ENCODE measurements at places on chromosomes 1 and 21.

DNA sequence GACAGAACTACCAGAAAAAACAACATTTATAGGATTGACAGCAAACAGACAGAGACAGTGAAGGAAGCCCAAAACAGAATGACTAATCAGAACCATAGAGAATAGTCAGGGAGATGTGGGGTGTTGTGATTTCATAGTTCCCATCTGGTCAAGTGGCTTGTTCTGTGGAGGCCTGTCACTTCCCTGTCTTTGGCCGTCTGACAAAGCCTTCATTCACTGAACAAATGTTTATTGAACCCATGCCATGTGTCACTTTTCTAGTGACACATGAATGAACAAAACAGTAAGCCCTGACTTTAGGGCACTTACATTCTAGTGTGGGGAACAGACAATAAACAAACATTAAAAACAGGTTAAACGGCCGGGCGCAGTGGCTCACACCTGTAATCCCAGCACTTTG, 3.2 kb upstream of the SRRM1 start:
- no peak for DNase-seq

GRCh38 chr21:21268061-21268471, 269.9 kb downstream of the NCAM2 start:
- DNase-seq = no peak

DNA sequence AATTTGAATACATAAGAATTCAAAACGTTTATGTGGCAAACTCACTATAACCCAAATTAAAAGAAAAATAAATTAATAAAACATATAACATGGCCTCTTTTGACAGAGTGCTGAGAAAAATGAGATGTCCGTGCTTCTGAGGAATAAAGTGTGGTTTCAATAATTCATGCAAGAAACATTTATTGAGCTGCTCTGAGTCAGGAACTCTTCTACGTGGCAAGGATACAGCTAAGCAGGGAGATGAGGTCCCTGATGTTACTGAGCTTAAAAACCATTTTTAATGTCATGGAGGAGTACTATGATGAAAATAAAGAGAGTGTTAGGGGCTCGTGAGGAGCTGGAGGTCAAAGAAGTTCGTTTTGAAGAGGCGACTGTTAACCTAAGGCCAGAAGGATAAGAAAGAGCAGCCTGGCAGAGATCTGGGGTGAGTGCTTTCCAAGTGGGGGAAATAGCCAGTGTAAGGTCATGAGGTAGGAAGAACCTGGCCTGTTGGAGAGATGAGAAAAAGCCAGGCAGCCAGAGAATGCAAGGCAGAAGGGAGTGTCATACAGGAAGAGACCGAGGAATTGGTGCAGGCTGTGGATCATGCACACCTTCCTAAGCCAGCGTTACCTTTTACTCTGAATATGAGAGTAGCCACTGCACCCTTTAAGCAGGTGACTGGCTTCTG, 182.2 kb upstream of the DUSP10 start:
- peak; percentile 68 for DNase-seq

GRCh38 chr21:42263591-42264131, 44.7 kb downstream of the ABCG1 start:
- no peak for DNase-seq

- DNase-seq = peak; percentile 25
Measured at GRCh38 chr1:86741947-86742572, 37.7 kb downstream of the SH3GLB1 start.

- no peak for DNase-seq
Measured at GRCh38 chr1:2628191-2628932, 4.5 kb downstream of the MMEL1 start.
